Stimulated activated CD8-positive, alpha-beta memory T cell treated with anti-CD3 and anti-CD28 coated beads, Interleukin-15, amount 100 ng/mL, for 1 hour (primary cell): ENCODE measurements at places on chromosomes 11 and 22.

DNA sequence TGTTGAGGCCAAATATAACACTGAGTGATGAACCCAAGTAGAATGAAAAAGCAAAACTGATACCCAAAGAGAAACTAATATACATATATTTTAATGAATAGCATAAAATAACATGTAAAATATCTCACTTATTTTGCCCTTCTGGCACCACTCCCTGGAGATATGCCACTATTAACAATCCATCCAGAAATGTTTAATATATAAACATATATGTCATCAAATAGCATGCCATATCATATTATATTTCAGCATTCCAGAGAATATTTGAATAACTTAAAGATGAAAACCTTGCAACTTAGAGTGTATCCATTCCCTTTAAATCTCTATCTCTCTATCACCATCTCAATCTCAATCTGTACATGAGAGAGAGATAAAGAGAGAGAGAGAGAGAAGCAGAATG lies 1073.3 kb upstream of the RAG2 start:
- DNase-seq, result no peak

DNA sequence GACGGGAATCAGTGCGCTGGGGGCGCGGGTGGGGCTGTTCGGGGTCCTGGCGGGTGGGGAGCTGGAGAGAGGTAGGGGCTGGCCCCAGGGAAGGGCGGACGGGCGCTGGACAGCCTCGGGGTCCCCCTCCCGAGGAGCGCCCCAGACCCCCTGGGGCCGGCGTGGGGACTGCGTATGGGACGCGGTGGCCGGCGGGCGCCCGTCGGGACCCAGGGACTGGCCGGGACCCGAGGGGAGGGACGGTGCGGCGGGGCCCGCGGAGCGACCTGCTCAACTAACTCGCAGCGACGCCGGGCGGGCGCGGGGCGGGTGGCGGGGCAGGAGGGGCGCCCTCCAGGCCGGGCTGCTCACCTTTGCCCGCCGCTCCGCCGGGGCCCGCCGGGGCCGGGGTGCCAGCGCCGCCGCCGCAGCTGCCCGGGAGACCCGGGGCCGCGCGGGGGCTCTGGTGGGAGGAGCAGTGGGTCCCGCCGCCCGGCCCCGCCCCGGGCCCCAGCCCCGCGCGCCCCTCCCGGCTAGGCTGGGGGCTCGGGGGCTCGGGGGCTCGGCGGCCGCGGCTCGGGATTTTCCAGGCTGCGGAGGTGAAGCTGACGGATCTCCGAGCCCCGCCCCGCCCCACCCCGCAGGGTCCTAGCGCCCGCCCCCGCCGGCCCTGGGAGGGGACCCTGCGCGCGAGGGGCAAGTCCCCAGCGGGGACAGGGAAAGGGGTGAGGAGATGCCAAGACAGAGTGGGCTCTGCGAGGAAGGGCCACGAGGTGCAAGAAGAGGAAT lies 12.3 kb downstream of the STARD10 start:
- DNase-seq, result peak; percentile 31

DNA sequence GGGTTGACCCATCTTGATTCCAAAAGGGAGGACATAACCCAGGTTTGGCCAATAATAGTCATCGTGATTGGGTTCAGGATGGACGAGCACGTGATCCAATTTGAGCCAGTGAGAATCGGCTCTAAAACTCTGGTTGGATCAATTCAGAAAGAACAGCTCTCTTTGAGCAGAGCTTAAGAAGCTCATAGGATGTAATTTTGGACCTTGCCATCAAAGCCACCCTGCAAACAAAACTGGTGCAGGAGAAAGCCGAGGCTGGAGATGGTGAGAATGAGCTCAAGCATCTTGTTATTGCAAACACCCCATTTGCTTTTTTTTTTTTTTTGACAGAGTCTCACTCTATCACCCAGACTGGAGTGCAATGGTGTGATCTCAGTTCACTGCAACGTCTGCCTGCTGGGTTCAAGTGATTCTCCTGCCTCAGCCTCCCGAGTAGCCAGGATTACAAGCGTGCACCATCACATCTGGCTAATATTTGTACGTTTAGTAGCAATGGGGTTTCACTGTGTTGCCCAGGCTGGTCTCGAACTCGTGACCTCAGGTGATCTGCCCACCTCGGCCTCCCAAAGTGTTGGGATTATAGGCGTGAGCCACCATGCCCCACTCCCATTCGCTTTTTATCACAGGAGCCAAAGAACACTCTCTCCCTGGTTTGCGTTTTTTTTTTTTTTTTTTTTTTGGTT lies 13.8 kb upstream of the MIAT start:
- DNase-seq, result no peak

- DNase-seq, result no peak
These were observed 5.1 kb upstream of the DCHS1 start for GRCh38 chr11:6660712-6661111.

DNA sequence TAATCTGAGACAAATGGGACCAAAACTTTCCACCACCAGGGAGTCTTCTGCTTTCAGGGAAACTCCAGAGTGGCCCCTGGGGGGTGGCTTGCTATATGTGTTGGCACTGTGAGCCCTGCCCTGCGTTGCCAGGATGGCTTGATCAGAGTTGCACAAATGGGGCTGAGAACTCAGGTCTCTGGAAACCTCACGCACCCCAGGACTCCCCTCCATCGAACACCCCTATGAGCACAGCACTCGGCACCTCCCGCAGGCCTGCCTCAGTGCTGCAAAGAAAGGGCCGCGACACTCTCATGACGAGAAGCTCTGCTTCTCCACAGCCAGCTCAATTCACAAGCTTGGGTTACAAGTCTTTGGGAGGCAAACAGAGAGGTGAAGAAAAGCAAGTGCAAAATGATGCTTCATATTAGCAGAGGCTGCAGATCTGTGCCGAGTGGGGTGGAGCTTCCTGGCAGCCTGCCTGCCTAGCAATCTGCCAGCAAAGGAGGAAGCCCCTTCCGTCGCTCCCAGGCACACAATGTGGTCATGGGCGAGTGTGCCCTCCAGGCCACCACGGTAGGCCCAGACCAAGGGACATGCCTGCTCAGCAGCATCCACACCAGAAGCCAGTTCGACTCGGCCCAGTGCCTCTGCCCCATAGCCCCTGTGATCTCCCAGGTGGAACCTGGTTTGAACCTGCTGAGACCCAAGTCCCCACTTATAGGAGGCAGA lies 55.7 kb downstream of the MYH9 start:
- no peak for DNase-seq

DNA sequence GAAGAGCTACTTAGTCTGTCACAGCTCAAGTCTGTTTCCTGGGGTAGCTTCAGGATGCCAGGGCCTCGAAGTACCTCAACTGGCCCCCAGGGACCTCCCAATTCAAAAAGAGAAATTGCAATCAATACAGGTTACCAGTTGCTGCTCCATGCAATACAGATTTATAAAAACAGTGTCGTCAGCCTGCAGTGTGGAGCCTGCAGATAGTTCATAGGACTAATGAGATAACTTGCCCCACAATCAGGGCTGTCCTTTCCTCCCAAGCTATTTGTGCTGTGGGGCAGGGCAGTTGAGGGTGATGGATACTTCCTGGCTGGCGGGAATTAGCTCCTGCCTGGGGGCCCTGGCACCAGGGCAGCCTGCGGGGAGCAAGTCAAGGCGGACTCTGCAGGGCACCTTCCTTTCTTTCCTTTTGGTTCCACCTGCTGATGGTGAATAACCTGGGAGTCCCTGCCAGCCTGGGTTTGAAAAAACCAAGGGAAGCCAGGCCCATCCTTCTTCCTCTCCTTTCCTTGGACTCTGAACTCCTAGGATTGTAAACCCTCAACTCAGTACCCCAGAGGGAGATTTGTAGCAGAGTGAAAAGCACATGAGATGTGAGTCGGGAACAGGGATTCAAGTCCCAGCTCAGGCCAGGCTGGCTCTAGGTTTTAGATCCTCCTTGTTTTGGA lies 216.6 kb downstream of the CEP164 start:
- no peak for DNase-seq

DNA sequence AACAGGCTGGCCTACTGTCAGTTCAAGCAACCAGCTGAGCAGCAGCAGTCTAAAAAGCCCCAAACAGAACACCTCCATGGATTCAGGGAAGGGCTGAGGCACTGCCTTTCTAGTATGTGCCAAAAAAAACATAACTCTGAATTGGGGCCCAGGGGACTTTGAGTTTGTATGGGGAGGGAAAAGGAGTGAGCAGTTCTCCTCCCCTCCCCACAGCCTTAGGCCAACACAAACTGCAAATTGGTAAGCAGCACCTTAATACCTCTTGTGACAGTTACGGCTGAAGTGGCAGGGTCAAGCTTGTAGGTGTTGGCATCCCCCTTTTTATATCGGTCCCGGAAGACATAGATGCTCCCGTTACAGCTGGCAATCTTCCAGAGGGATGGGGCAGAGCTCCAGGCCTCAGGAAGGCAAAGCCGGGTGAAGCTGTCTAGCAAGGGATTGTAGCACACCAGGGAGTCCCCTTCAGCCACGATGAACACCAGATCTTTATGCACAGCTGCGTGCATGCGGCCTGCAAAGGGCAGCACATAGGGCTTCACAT lies 6.0 kb downstream of the KBTBD4 start:
- no peak for DNase-seq

- DNase-seq, result no peak
These were observed 218.2 kb downstream of the JRKL start for GRCh38 chr11:96607864-96608558.

- DNase-seq, result no peak
These were observed 24.6 kb downstream of the ZBED4 start for GRCh38 chr22:49878206-49878605.

GRCh38 chr11:113494021-113494420 lies 18.8 kb upstream of the DRD2 start:
- no peak for DNase-seq

GRCh38 chr11:128776424-128777284 lies 82.8 kb downstream of the FLI1 start:
- no peak for DNase-seq
